ENCODE measurements at places on chromosomes 16 and 17.

DNA sequence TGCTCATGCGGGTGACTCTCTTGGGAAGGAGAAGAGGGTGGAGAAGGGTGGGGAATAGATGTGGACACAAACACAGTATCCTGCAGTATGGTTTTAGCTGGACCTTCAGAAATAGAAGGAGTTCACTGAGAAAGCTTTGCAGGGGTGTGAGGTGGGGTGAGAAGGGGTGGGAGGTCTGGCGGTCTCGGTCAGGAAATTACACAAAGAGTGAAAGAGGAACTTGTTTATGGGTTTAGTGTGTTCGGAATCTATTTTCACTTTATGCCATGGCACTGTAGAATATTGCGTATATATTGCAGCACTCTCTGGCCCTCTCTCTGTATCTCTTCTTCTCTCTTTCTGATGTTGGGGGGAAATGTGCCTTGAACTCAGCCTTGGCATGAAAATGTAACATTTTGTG lies 148.2 kb upstream of the GOT2 start:
- DNase-seq: no peak

DNA sequence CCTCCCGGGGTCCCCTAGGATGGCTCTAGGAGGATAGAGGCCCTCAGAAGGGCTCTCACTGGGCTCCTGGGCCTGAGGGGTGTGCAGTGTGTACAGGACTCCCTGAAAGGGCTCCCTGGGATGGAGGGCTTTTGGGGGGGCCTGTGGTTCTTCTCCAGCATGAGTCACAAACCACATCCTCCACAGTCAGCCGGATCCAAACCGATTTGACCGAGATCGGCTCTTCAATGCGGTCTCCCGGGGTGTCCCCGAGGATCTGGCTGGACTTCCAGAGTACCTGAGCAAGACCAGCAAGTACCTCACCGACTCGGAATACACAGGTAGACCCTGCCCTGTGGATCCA lies 4.5 kb downstream of the TRPV2 start:
- peak; percentile 56 for DNase-seq

- no peak for DNase-seq
Observed at GRCh38 chr17:28041844-28042656, 427 bp upstream of the NLK start.

DNA sequence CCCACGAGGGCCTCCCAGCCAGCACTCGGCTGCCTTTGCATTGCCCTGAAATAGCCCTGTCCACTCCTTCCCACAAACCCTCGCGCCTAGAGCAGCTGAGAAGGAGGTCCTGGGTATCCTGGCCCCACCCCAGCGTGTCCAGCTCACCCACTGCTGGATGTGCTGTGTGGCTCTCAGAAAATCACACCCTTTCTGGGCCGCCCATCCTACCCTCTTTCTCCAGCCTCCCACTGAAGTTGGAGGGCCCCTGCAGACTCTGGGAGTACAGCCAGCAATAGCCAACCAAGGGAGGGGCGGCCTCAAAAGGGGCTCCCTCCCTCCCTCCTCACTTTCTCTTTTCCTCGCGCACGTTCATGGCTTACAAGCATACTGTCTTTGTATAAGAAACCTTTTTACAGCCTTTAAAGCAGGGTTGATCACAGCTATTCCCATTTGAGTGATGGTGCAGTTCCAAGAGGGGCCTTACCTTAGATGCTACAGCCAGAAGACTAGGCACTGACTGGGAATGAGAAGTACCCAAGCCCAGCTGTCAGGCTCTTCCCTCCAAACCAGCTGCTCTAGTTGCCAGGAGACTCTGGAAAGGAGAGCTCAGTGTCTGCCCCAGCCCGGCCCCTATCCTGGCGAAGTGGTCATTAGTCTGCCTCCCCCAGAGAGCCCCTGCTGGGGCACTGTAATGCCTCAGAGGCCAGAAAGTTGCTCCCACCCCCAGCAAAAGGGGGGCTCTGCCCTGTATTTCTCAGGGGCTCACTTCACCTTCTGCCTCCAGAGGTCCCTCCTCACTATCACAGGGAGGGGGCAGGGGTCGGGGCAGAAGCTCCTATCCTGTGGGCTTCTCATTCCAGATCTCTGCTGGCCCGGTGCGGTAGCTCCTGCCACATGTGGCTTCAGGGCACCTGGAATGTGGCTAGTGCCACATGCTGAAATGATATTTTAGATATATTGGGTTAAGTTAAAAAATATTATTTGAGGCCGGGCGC lies 38.1 kb downstream of the DCAKD start:
- no peak for DNase-seq

DNA sequence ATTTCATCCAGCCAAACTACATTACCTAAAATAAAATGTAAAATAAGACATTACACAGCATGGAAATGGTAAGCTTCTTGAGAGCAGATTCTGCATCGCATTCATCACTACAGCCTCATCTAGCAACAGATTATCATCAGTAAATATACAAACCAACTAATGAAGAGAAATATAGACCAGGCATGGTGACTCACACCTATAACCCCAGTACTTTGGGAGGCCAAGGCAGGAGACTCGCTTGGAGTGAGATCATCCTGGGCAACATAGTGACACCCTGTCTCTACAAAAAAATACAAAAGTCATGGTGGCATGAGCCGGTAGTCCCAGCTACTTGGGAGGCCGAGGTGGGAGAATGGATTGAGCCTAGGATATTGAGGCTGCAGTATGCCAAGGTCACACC lies 19.9 kb downstream of the NCBP3 start:
- DNase-seq: peak; percentile 55

GRCh38 chr17:68127914-68128313 lies 92.4 kb downstream of the KPNA2 start:
- no peak for DNase-seq

- DNase-seq: no peak
Observed at GRCh38 chr17:69457603-69458002, 43.1 kb downstream of the MAP2K6 start.

DNA sequence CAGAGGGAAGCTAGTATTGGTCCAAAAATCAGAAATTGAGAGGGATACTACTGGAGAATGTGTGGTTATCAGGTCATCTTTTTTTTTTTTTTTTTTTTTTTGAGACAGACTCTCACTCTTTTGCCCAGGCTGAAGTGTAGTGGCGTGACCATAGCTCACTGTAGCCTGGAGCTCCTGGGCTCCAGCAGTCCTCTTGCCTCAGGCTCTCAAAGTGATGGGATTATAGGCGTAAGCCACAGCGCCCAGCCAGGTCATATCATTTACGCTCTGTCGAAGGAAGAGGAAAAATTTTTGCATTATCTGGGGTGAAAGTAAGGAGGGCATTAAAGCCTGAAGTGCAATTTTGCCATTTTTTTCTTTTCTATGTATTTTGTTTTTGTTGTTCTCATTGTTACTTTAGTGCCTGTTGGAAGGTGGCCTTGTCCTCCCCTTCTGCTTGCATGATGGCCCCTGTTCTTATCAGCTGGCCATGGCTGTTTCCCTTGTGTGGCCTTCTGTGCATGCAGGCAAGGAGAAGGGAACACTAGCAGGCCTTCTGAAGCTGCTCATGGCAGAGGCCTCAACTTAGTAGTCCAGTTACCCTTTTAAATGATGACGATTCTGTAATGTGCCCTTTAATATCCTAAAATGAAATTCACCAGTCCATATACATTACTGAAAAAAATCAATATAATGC lies 118.3 kb downstream of the SPECC1 start:
- no peak for DNase-seq

DNA sequence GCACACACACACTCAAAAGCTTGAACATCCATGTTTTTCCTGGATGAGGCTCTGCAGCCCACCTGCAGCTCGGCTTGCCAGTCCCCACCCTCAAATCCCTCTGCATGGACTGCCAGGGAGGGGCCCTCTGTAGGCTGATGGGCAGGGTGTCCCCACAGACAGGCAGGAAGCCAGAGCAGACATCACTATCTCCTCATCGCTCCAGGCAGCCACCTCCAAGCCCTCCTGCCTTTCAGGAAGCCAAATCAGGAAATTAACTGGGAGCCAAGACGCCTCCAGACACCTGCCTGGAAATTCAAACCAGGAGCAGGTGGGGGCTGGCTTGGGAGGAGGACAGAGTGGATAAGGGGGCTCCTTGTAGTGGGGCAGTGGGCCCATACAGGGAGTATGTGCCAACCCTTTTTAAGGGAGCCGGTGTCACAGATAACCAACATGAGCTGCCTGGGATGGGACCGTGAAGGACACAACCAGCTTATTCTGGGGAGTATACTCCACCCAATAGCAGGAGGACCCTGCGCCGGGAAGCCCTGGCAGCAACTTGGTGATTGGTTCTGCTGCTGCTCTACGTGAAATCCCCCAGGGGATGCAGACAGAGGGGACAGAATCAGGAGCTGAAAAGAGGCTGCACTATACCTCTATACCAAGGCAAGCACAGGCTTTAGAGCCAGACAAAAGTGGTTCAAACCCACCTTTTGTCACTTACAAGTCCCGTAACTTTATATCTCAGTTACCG lies 139.1 kb downstream of the CCT6B start:
- no peak for DNase-seq

GRCh38 chr17:50630524-50631194 lies 4.0 kb upstream of the ABCC3 start:
- DNase-seq: peak; percentile 18

DNA sequence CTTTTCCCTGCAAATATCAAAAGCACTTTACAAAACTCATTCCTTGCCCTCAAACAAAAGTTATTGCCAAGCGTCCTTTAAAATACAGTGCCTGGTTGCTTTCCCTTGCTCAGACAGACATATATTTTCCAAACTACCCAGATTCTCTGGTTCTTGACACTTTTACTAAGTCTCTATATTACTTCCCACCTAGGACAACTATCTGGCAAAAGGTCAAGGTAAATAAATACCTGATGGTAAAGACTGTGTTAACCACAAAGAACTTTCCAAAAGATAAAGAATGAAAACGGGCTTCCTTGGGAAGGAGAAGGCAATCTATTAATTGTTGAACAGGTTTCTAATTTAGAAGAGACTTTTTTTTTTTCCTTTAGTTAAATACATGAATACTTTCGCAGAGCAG lies 1.9 kb downstream of the HS3ST3A1 start:
- no peak for DNase-seq

DNA sequence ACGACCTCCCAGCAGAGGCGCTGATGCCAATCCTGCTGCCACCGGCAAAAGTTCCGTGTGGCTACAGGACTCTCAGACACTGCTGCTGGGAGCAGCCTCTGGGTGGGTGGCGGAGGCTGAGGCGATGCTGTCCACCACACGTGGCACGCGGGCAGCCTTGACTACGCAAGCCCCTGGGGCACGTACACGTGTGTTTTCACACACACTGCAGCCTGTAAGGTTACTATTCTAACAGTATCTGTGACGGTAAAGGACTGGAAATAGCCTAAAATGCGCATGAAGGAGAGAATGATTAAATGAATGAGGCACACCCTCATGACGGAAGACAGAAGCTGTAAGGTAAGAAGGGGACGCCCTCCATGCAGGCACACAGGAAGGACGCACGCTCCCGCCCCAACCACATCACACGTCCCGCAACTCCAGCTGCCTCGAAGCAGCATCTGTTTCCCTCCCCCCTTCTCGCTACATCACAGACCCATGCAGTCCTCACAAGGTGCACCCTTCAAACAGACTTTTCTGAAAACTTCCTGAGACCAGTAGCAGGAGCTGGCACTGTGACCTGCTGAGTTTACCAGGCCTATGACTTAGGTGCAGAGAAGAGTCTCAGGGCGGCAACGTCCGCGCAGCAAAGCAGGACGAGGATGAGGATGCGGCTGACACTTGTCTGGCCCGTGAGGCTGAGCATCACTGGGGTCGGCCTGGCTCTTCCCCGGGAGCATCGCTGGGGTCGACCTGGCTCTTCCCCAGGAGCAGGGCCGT lies 28.7 kb upstream of the FASN start:
- no peak for DNase-seq

DNA sequence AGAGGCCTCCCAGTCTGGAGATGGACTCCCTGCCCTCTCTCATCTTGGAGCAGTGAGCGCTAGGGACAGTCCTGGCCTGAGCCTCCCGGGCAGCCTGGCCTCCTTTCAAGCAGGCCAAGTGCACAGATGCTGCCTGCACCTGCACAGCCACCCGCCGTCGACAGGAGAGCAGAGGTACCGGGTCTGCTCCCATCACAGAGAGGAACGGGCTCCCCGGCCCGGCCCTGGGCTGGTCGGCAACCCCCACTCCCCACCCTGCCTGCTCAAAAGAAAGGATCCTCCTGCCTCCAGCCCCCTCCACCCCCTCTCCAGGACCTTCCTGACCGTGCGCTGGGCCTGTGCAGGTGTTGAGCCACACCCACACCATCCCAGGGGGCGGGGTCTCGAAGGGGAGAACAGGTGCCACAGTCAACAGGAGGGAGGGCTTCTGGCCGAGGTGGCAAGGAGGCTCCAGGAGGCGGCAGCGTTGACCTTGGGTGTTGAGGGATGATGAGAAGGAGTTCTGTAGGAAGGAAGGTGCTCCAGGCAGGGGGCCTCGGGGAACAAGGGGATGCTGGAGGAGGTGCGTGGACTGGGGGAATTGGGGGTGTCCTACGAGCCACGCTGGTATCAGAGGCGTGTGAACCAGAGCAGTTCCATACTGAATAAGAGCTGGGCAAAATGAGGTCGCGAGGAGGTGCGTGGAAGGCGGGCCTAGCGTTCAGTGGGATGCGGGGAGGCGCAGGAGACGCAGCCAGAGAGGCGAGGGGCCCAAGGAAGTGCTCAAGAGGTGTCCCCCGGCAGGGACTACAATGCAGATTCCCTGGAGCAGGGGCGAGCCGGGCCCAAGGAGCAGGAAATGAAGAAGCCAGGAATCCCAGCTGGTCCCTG lies 967 bp upstream of the CDH15 start:
- no peak for DNase-seq

DNA sequence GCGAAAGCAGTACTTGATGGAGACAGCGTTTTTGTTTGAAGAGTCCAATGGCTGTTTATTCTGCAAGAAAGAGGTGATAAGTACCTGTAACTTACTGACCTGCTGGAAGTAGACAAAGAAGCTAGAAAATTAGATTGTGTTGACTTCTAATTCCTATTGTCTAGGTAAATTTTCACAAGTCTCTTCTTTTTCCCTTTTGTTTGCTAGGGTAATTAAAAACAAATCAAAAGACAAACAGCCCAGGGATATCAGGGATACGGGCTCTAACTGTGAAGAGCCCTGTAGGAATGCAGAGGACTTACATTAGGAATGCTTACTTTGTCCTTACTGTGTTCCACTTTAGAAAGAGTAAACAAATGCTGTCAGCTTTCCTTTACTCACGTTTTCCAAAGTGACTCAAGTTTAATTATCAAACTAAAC lies 7.0 kb downstream of the PSME3IP1 start:
- DNase-seq: no peak

DNA sequence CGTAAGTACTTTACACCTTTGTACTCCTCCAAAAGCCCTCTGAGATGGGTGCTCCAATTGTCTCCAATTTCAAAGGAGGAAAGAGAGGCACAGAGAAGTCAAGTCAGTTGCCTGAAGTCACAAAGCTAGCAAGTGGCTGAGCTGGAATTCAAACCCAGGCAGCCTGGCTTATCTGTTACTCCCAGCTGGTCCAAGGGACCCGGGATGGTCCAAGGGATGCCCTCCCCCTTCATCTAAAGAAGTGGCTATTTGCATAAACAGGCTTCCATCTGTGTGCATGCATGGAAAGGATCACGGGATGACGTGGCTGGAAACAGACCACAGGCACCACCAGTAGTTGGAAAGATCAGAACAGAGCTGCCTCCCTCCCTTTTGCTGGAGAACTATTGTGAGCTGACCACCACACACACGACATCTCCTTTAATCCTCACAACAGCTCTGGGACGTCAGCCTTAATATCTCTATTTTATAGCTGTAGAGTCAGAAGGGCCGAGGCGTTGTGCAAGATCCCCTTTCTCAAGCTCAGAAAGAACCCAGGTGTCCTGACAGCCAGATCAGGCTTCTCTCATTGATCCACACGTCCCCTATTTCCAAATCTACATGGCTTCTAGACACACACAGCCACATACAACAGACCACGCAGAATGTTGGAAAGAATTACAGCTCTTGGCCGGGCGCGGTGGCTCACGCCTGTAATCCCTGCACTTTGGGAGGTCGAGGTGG lies 10.9 kb upstream of the COL1A1 start:
- DNase-seq: no peak

- DNase-seq: no peak
Observed at GRCh38 chr16:87244636-87245197, 72.5 kb downstream of the C16orf95 start.

Data from RCC 7860 (cell line).